Hippocampal formation (tissue), 2 donors: ENCODE measurements at places on chromosomes 4 and X.
A peak's percentile ranks its signal among the peaks of the same experiment; 100 is the strongest.

GRCh38 chrX:118502161-118502789, 6.7 kb downstream of the DOCK11 start:
- no peak for DNase-seq

DNA sequence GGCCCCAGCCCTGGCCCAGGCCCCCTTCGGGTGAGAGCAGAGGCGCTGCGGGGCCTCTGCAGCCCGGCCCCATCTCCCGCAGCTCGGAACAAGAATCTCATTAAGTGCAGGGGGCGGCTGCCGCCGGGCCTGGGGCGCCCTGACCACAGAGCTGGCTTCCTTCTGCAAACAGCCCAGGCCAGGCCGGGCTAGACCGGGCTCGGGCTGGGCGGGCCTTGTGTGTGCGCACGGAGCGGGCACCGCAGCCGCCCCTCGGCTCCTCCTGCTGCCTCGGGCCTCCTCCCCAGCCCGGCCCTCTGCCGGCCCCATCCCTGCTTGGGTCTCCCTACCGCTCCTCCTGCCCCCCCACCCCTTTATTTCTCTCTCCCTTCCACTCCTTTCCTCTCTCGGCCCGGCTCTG, 83.3 kb downstream of the EFNB1 start:
- no peak for DNase-seq

DNA sequence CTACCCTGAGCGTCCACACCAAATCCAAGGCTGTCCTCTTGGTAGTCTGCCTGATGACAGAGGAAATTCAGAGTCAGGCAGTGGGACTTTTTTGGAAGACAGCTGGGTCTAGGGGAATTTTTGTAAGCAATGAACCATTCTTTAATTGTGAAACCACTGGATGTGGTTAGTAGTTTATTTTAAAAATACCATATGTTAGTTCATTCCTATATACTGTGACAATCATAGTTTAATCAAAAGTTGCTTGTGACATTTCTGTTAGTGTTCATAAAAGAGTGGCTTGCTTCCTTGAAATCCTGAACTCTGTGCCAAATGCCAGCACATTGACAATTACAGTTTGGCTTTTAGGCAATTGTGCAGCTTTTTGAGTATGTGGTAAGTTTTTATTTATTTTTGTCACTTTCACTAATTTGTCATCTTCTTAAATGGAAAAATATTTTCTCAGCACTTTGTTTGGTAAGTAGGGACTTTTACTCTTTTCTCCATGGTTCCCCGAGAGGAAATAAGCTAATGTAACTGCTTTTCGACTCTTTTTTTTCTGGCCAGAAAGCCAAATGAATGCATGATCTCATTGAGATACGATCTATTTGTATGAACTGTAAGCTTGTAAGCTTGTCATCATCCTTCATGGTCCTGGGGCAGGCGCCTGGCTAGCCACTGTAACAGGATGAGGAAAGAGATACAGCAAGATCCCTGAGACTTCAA, 72.6 kb upstream of the SLC4A4 start:
- DNase-seq, result no peak

DNA sequence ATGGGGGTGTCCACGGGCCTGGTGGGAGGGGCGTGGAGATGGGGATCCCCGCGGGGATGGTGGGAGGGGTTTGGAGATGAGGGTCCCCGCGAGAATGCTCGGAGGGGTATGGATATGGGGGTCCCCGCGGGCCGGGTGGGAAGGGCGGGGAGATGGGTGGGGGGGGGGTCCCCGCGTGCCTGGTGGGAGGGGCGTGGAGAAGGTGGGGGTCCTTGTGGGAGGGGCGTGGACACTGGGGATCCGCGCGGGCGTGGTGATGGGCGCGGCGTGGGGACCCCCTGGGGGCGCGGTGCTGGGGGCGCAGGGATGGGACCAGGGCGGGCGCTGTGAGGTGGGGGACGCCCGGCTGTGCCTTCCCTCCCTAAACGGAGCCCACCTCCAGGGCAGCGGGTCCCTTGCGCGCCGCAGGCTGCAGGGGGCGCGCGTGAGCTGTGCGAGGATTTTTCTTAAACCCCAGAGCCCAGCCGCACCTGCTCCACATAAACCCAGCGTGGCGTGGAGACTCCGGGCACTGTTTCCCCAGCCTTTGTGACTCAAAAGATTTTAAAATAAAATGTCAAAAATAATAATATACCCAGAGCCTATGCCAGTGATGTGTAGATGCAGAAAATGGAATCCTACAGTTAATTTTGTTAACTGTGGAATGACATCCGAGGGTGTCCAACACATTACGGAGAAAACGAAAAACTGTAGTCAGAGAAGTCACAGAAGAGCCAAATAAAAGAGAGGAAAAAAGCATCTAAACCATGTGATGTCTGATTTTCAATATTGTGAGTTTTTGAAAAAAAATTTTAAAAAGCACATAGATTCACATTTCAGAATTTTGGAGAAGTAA, 1.5 kb upstream of the ASMTL start:
- no peak for DNase-seq

- DNase-seq, result no peak
Measured at GRCh38 chrX:72003811-72004750, 93.4 kb downstream of the NHSL2 start.

GRCh38 chr4:87840149-87840548, 7.4 kb downstream of the MEPE start:
- DNase-seq, result no peak

DNA sequence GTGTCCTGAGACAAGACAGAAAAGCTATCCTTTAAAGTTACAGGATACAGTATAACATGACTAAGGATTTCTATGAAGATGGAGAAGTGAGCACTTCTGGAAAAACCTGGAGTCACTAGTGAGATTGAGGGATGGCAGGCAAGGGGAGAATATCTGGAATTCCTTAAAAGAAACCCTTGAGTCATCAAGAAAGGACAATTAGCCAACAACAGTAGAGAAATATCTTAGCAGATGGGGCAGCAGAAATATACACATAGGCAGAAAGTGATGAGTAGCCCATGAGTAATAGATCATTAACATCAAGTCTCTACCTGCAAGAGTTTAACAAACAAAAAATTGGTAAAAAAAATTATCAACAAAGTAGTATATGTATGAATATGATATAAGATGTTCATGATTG, 858.8 kb upstream of the FRG1 start:
- DNase-seq, result no peak

DNA sequence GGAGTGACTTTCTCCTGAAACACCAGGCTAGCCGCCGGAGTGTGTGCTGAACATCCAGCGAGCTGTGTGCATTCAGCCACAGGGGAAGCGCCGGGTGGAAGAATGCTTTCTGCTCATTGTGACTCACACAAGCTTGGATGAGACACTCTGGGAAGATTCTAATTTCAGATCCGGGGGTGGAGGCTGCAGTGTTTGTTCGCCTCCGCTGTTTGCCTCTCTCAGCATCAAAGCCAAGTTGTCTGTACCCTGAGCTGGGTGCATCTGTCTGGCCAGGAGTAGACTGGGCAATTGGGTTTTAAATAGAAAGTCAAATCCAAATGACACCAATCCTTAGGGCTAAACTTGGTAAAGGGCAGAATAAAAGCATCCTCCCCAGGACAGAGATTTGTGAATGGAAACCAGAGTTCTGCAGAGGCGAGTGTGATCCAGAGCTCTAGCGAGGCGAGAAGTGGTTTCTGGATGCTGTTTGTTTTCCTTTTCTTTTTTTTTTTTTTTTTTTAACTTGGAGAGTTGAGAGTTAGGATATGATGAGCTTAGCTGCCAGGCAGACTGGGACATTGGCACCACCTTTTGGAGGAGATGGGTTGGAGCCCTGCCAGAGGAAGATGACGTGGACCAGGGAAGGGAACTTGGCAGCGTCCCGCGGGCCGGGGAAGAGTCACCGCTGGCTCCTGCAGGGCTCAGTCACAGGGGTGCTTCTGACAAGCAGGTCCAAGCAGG, 196.0 kb upstream of the PSAPL1 start:
- DNase-seq, result peak; percentile 49

GRCh38 chr4:113978561-113979147, 793 bp downstream of the ARSJ start:
- DNase-seq, result no peak

- DNase-seq, result no peak
Measured at GRCh38 chrX:40671126-40671525, 23.8 kb upstream of the CXorf38 start.

GRCh38 chr4:5146248-5146647, 95.0 kb downstream of the STK32B start:
- DNase-seq, result no peak

DNA sequence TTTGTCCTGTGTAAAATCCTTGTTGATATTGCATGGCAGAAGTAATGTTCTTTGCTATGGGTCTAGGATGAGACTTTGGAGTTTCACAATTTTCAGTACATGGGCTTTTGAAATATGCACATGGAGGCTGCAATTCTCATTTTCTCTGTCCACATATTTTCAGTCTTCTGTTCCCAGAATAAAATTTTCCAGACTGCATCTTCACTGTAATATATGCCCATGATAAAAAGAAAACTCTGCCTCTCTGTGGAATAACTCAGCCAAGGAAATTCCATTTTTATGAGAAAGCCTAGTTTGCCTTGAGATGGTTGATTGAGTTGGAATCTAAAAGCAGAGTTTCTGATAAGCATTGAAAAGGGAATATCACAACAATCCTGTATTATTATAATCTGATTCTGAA, 601.4 kb upstream of the AADAT start:
- no peak for DNase-seq

- no peak for DNase-seq
Measured at GRCh38 chrX:3576886-3577501, 136.5 kb downstream of the PRKX start.

DNA sequence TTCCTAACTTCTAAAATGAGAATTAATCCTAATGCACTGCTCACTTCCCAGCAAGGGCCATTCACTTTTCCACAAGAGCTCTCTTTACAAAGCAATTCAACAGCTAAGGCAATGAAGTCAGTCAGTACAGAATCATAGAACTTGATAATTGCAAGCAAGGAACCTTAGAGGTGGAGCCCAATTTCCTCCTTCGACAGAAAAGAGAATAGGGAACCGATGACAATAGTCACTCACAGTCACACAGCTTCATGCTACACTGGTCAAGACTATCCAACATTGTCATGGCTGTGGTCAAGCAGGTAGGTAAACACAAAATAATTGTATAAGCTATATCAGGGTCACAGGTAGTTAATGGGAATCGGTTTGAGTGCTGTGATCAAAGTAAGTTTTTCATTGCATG, 90.0 kb downstream of the ELOVL6 start:
- no peak for DNase-seq

- no peak for DNase-seq
Measured at GRCh38 chrX:3175659-3176438, 134.6 kb downstream of the ARSF start.

GRCh38 chr4:61770456-61770855, 570.3 kb downstream of the ADGRL3 start:
- no peak for DNase-seq
